ENCODE measurements at places on chromosomes 1 and 21. TPM values are rescaled to one million over a fixed set of nuclear protein-coding genes. Genes with fewer than 3 reads are reported as not detected.

DMRTA2 gene
- total RNA-seq = not detected

- no peak for DNase-seq
Observed at GRCh38 chr1:214567481-214567980, 16.1 kb upstream of the PTPN14 start.

A3GALT2 gene
- total RNA-seq = not detected

- no peak for DNase-seq
Observed at GRCh38 chr1:10629091-10629815, 154.5 kb downstream of the PEX14 start.

AMY1C gene
- not detected for total RNA-seq

- no peak for DNase-seq
Observed at GRCh38 chr1:183498342-183498991, 26.2 kb downstream of the SMG7 start.

CFAP74 gene
- total RNA-seq = 0.59 TPM

GRCh38 chr1:115077286-115077983 is 11.9 kb downstream of the TSPAN2 start:
- no peak for DNase-seq

DNA sequence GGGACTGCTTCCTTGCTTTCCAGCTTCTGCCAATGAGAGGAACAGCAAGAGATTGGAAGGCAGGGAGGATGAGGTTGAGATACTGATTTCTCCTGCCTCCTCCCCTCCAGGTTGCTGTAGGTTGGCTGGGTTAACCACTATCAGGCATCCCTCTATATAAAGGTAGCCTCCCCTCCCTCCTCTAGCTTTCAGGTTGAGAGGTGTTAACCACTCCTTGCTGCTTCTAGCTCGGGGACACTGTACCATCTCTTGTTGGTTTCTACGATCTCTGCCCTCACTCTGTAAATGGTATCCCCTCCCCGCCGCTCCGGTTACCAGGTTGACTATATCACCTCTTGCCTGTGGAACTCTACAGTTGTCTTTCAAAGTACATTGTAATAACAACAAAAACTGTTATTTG is 16.7 kb downstream of the LPAR3 start:
- DNase-seq = no peak

LENEP gene
- not detected for total RNA-seq

UBL4B gene
- 0.50 TPM for total RNA-seq

ADGRB2 gene
- total RNA-seq = 37.7 TPM

DNA sequence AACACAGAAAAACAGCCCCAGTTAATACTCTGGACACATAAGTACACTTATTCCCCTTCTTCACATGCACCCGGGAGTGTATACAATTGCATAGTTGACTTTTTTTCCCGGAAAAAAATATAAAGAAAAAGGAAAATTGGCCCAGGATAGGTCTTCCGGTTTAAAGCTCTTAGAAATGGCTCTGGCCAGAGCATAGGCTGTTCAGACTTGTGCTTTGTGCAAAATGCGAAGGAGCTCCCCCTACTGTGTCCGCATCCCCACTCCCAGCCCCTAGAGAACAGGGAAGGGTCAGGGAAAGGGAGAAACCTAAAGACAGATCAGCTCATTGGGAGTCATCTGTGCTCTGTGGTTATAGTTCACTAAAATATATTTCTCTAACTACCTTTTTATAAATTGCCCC is 5.5 kb upstream of the MTMR11 start:
- no peak for DNase-seq

DNA sequence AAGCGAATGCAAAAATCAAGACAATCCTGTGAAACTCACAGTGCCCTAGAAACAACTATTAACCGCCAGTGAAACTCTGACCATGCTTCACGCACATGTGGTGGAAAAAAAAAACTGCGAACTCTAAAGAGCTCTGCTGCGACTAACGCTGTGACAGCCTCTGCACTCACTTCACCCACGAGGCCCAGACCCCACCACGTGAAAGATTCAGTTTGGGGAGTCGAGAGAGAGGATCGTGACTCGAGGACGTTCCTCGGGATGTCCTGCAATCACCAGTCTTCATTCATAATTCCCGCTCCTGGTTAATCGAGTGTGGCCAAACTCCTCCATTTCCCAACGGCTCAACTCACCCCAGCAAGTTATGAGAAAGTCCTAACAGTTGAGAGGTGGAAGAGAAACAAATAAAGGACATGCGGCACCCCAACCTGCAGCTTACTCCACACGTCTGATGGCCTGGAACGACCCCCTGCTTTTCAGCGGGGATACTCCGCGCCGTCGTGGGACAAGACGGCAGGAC is 1.1 kb downstream of the SERBP1 start:
- no peak for DNase-seq

GRCh38 chr1:170075186-170075585 is 691 bp upstream of the KIFAP3 start:
- no peak for DNase-seq

Measured in spinal cord (tissue), 10 donors.